Spinal cord (tissue), 10 donors: ENCODE measurements at places on chromosomes 4 and X. TPM values are rescaled to one million over a fixed set of nuclear protein-coding genes. Genes with fewer than 3 reads are reported as not detected.

DNA sequence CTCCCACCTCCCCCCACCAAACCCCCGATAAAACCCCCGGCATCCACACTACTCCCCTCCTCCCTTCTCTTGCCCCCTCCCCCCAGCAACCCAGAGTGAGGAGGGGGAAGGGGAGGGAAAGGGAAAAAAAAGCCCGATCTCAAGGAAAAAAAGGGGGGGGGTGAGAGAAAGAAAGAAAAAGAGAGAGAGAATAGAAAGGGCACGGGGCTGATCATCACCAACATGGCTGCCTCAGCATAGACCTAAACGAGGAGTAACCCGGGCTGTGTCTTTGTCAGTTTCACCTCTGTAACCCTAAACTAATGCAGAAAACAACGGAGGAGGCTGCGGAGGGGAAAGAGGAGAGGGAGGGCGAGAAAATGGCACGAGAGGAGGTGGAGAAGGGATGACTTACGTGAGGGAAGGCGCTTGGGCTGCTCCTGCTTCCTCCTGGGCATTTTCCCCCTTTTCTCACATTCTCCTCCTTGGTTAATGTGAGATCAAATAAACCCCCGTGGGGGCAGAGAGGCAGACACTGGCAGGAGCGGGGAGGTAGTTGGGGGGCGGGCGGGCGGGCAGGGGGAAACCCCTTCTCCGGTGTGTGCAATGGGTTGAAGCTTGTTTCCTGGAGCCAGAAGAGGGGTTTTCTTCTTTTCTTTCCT lies 532 bp downstream of the ZNF827 start:
- peak; percentile 42 for DNase-seq

GRCh38 chr4:86283371-86283770 lies 76.5 kb downstream of the MAPK10 start:
- DNase-seq, result no peak

DNA sequence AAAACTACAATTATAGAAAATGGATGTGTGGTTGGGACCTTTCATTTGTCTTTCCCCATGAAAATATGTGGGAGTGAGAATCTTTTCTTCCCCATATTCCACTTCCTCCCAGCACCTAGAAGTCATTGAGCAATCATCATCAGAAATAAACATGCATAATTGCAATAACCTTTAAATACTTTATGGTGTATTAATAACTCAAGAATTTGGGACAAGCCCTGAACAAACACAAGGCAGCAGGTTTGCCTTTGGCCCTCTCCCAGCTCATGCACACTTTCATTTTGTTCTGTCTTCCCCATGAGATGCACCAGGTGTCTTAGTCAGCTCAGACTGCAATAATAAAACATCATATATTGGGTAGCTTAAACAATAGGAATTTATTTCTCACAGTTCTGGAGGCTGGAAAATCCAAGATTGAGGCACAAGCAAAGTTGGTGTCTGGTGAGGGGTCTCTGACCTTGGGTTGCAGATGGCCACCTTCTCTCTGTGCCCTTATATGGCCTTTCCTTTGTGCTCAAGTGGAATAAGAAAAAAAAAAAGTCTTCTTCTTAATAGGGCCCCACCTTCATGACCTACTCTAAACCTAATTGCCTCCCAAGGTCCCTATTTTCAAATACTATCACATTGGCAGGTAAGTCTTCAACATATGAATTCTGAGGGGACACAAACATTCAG lies 34.7 kb upstream of the TMEM184C start:
- DNase-seq, result no peak

GC gene
- total RNA-seq, result 0.77 TPM

- peak; percentile 43 for DNase-seq
Measured at GRCh38 chrX:123185721-123186120, 1.6 kb downstream of the GRIA3 start.

SPINK2 gene
- total RNA-seq, result not detected

CDKL2 gene
- total RNA-seq, result 25.1 TPM

DNA sequence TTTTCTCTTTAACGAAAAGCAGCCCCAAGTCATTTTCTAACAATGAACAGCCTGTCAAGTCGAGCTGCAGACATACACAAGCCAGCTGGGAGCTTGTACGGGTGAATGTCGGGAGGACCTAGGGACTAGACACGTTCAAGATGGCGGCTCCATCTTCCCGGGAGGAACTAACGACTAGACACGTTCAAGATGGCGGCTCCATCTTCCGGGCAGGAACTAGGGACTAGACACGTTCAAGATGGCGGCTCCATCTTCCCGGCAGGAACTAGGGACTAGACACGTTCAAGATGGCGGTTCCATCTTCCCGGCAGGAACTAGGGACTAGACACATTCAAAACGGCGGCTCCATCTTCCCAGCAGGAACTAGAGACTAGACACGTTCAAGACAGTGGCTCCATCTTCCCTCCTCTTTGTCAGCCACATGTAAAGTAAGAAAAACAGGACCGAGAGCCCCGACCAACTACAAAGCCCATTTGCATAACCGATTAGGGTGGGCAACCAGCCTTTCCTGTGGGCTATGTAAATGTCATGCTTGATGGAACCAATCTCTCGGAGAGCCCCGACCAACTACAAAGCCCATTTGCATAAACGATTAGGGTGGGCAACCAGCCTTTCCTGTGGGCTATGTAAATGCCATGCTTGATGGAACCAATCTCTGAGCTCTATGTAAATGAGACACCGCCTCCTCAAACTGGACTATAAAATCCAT lies 175.5 kb downstream of the DHRSX start:
- DNase-seq, result peak; percentile 97

DNA sequence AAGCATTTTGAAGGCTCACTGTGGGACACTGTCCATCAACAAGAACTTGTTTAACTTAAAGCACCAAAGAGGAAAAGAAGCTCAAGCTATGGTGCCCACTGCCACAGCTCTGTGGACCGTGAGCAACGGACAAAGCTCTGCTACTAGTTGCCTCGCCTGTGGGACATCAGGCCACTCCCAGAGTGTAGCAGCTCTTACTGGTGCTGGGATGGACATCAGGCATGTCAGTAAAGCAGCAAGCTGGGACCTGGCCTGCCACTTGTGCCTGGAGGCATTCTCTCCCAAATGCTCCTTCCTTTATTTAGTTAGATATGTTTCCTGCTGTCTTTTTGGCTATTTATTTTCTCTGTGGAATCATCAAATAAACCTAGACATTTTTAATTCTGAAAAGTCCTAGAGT lies 46.7 kb downstream of the TMEM154 start:
- no peak for DNase-seq

CACNA1F gene
- under 0.01 TPM for total RNA-seq

- DNase-seq, result no peak
Measured at GRCh38 chr4:99273704-99274103, 17.1 kb downstream of the ADH1A start.

GRCh38 chrX:65866146-65866545 lies 173.7 kb downstream of the VSIG4 start:
- no peak for DNase-seq
